H9 (cell line): ENCODE measurements at places on chromosomes 2 and 18. TPM values are rescaled to one million over a fixed set of nuclear protein-coding genes. Genes with fewer than 3 reads are reported as not detected.

CDK5R2 gene
- total RNA-seq: 0.11 and 0.26 TPM in 2 replicates

NR4A2 gene
- total RNA-seq: 1.5 and 2.0 TPM in 2 replicates

SULT1C4 gene
- 0.86 and 0.96 TPM in 2 replicates for total RNA-seq

C2orf81 gene
- total RNA-seq: 2.4 and 3.5 TPM in 2 replicates

BOK gene
- 33.9 and 35.6 TPM in 2 replicates for total RNA-seq

MAP4K4 gene
- 125 and 132 TPM in 2 replicates for total RNA-seq

FKBP1B gene
- 59.7 and 61.6 TPM in 2 replicates for total RNA-seq

MALL gene
- total RNA-seq: 5.0 and 5.5 TPM in 2 replicates

RBKS gene
- total RNA-seq: 1.6 and 2.3 TPM in 2 replicates

FAHD2B gene
- total RNA-seq: 34.5 and 36.9 TPM in 2 replicates

FBLN7 gene
- 1.3 and 1.4 TPM in 2 replicates for total RNA-seq

STON1 gene
- 4.9 and 5.5 TPM in 2 replicates for total RNA-seq

LOXHD1 gene
- total RNA-seq: 0.07 and 0.11 TPM in 2 replicates

DSC2 gene
- total RNA-seq: 24.9 and 26.1 TPM in 2 replicates
